ENCODE measurements at places on chromosomes 2 and 18.

GRCh38 chr2:231277962-231278361 lies 79.5 kb downstream of the ARMC9 start:
- DNase-seq: no peak

GRCh38 chr18:3321133-3321812 lies 59.3 kb downstream of the MYL12B start:
- peak; percentile 66 for DNase-seq

DNA sequence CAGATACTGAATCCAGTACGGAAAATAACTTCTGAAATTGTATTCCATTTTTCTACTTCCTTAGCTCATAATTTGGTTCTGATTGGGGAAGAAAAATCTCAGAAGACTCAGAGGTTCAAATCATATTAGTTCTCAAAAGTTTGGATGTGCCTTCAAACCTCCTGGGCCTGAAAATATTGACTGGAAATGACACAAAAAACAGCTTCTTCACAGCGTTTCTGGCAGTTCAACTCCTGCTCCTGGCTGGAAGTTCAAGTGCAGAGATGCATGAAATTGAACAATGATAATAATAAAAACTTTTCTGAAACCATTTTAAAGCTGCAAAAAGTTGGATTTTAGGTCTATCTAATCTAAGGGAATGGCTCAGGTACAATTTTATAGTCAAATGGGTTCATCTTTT lies 1459.9 kb upstream of the CELF4 start:
- no peak for DNase-seq

DNA sequence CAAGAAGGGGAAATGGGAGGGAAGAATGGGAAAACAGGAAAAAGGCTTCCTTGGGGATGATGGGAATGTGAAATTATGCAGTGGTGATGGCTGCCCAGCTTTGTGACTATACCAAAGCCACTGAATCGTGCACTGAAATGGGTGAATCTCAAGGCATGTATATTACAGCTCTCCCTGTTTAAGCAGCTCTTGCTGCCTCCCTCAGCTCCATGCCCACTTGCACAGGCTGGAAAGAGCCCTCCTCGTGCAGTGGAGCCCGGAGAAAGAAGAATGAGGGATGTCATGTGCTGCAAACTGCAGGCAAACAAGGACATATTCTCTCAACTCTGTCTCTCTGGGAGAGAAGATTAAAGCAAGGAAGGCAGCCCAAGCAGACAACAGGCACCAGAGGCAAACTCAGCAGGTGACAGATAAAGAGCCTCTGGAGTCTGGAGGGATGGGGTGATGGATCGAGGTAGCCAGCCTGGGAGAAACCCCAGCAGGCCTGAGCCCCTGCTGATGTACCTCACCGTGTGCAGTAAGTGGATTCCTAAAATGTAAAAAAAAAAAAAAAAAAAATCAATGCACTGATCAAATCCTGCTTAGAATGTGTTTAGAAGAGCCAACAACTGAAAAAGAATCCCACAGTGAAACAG lies 62.4 kb upstream of the SLC66A3 start:
- no peak for DNase-seq

DNA sequence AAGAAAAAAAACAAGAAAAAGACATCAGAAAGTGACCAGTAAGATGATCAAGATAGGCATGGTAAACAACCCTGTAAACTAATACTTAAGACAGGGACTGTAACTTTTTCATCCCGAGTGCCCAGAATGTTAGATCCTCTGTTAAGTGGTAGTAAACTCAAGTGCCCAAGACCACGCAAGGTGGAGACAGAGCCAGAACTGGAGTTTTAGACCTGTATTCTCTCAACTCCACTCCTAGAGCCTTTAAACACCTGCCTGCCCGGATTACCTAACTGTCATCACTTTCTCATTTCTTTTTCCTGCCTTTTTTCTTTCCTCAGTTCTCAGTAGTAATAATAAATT lies 75.2 kb upstream of the CDCA7 start:
- DNase-seq: no peak

GRCh38 chr18:64981915-64982314 lies 768.9 kb upstream of the CDH7 start:
- DNase-seq: no peak

DNA sequence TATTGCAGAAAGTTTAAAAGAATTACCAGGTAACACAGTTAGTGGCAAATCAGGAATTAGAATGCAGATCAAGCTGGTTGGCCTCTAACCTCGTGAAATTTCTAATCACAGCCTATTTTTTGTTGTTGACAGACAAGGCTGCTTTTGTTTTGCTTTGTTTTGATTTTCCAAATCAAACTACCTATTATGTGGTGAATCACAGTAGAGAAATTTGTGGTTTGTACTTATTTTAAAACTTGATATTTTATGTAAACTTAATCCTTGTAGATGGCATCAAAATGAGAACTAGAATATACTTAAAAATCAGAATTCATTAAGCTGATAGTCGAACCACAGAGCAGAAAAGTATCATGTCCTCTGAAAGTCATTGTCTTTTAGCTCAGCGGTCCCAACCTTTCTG lies 258.1 kb downstream of the CTNNA2 start:
- no peak for DNase-seq

DNA sequence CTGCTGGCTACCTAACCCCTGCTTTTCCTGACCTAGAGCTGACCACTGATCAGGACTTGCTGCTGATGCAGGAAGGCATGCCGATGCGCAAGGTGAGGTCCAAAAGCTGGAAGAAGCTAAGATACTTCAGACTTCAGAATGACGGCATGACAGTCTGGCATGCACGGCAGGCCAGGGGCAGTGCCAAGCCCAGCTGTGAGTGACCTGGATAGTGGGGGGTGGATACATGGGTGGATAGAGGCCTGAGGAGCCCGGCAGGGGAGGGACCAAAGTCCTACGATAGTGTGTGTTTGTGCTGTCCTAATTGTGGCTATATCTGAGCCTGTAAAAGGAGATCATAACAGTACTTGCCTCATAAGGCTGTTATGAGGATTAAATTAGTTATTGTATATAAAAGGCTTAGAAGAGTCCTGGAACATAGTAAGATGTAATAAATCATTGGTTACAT lies 8.2 kb downstream of the PLCD4 start:
- no peak for DNase-seq

- DNase-seq: no peak
Observed at GRCh38 chr2:82501217-82501616, 1957.9 kb downstream of the SUCLG1 start.

DNA sequence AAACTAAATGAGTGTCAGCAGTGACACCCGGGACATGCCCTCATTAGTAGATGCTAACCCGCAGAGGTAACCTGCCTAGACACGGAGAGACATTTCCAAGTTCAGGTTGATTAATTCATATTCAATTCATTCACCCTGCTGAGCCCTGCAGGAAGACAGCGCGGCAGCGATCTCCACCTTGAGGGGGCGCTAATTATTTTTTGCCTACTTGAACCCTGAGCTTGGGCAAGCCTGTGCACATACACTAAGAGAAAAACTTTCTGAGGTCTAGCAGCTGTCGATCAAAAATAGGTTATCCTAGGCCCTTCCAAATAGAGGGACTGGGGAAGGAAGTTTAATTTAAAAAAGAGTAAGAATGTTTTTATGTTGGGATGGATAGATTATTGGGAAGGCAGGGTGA lies 1.3 kb upstream of the LYPD6 start:
- peak; percentile 46 for DNase-seq

DNA sequence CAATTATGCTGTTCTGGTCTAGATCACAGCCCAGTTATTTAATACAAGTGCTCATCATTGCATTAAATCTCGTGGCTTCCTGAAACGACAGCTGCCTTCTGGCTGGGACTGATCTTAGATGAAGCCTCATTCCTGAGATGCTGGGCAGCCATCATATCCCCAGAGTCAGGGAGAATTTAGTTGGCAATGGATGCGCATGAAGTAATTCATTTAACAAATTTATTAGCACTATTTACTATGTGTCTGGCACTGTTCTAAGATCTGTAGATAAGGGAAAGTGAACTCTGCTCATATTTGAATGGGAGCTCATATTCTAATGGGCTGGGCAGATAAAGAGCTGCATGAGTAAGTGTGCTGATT lies 244.7 kb downstream of the KCNS3 start:
- no peak for DNase-seq
